ENCODE measurements at places on chromosomes 3 and 15. TPM values are rescaled to one million over a fixed set of nuclear protein-coding genes. Genes with fewer than 3 reads are reported as not detected.

KY gene
- not detected for total RNA-seq

DNA sequence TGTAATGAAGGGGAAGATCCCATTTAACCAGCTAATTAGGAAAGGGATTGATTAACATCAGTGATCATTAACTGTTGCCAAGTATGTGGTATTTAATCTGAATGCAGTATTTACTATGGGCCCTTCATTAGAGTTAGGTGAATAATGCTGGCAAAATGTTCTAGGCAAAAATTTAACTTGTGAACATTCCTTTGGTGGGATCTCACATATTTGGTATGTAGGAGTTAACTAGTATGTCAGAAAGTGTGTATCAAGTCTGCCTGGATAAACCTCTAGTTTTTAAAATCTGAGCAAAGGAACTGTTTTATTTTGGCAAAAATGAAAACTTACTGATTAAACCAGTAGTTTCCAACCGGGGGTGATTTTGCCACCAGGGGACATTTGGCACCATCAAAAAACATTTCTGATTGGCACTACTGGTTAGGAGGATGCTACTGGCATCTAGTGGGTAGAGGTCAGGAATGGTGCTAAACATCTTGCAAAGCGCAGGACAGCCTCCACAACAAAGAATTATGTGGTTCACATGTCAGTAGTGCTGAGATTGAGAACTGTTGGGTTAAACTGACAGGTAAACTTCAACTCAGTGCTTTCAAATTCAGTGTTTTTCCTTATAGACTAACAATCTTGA is 22.5 kb downstream of the LRTM1 start:
- no peaks in the 10 kb centered on the region for H3K27me3 ChIP-seq
- no peak overlapping the region for H3K4me3 ChIP-seq
- no peaks in the 10 kb centered on the region for H3K4me1 ChIP-seq
- no peak for DNase-seq
- no peaks in the 10 kb centered on the region for H3K36me3 ChIP-seq
- no peak overlapping the region for H3K27ac ChIP-seq

DNA sequence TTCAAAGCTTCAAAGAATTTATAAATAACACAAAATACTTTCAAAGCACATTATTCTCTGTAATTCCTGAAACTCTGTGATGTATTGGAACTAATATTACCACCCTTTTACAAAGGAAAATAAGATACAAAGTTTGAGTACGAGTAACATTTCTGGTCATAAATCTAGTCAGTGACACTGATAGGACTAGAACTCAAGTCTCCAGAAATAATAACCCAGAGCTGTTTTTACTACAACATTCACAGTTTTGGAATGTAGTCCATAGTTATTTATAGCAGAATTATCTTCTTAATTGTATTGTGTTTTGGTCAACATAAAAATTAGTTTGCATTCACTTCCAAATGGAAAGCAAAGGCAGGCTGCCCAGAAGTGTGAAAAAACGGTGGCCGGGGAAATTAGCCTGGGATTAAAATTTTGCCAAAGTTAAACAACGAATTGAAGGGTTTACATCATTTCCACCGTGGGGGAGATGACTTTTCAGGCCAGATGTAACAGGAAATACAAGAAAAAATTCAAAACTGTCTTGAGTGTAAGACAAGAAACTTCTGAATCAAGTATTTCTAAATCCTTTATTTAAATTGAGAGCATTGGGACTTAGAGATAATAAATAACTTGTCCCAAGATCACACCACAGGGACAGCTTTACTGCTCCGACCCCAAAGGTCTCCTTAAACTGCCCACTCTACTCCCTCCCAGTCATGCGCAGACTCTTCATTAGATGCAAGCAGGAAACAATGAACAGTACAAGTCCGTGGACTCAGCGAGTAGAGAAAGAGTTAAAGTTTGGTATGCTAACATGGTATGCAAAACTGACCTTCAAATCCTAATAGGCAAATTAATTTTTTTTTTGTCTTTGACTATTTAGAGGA is 74.3 kb upstream of the VGLL4 start:
- no peak for DNase-seq
- no peaks in the 10 kb centered on the region for H3K27me3 ChIP-seq
- H3K4me1 ChIP-seq, result peaks cover 32% of the 10 kb centered on the region
- H3K27ac ChIP-seq, result peak overlapping the region; percentile 92
- peak overlapping the region; percentile 93 for H3K4me3 ChIP-seq
- no peaks in the 10 kb centered on the region for H3K36me3 ChIP-seq

DNA sequence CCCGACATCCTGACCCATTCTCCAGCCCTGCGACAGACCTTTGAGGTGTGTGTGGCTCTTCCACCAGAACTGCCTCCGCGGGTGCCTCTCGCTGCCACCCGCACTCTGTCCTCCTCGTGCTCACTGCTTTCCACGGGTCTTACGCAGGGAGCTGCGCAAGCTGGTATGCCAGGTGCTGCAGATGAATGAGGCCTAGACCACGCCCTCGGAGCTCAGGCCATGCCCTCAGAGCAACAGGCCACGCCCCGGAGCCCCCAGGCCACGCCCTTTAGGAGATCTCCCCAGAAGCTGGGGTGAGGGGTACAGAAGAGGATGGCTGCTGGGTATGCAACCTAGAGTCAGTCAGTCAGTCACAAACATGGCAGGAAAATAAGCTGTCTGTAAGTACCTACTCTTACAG is 300.3 kb downstream of the GABRG3 start:
- H3K36me3 ChIP-seq, result no peaks in the 10 kb centered on the region
- H3K4me1 ChIP-seq, result no peaks in the 10 kb centered on the region
- H3K27me3 ChIP-seq, result no peaks in the 10 kb centered on the region
- H3K4me3 ChIP-seq, result no peak overlapping the region

DNA sequence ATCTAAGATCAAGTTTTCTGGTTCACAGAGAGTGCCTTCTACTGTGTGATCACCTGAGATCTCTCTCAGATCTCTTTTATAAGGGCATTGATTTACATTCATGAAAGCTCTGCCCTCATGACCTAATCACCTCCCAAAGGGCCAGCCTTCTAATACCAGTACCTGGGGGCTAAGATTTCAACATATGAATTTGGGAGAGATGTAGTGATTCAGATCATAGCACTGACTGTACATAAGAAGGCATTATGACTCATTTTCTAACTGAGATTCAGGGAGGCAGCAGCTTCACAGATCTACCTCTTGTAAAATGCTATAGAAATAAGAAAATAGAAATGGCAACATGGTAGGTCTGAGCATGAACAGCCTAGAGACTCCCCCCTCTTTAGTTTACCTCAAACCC is 39.6 kb downstream of the VGLL3 start:
- H3K4me1 ChIP-seq, result no peaks in the 10 kb centered on the region
- no peak overlapping the region for H3K27ac ChIP-seq
- no peak for DNase-seq
- no peak overlapping the region for H3K4me3 ChIP-seq
- no peaks in the 10 kb centered on the region for H3K36me3 ChIP-seq
- H3K27me3 ChIP-seq, result no peaks in the 10 kb centered on the region

- no peaks in the 10 kb centered on the region for H3K36me3 ChIP-seq
- H3K4me1 ChIP-seq, result no peaks in the 10 kb centered on the region
- no peak for DNase-seq
- H3K27ac ChIP-seq, result no peak overlapping the region
- H3K27me3 ChIP-seq, result no peaks in the 10 kb centered on the region
Observed at GRCh38 chr3:3714572-3714971, 84.7 kb upstream of the LRRN1 start.

DNA sequence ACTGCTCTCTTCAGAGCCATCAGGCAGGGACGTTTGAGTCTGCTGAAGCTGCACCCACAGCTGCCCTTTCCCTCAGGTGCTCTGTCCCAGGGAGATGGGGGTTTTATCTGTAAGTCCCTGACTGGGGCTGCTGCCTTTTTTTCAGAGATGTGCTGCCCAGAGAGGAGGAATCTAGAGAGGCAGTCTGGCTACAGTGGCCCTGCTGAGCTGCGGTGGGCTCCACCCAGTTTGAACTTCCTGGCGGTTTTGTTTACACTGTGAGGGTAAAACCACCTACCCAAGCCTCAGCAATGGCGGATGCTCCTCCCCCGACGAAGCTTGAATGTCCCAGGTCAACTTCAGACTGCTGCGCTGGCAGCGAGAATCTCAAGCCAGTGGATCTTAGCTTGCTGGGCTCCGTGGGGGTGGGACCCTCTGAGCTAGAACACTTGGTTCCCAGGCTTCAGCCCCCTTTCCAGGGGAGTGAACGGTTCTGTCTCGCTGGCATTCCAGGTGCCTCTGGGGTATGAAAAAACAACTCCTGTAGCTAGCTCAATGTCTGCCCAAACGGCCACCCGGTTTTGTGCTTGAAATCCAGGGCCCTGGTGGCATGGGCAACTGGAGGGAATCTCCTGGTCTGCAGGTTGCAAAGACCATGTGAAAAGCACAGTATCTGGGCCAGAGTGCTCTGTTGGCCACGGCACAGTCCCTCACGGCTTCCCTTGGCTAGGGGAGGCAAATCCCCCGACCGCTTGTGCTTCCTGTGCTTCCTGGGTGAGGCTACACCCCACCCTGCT is 21.1 kb upstream of the ST6GAL1 start:
- peak overlapping the region; percentile 97 for H3K27ac ChIP-seq
- H3K27me3 ChIP-seq, result no peaks in the 10 kb centered on the region
- peaks cover 59% of the 10 kb centered on the region for H3K36me3 ChIP-seq
- peak overlapping the region; percentile 59 for H3K4me3 ChIP-seq
- peak; percentile 95 for DNase-seq
